NCI-H1092 treated with DMSO at 0.1 percent for 48 hours (cell line): ENCODE measurements at places on chromosomes 7 and 10.

- no peak for DNase-seq
Measured at GRCh38 chr7:32762925-32763293, 128.7 kb downstream of the KBTBD2 start.

DNA sequence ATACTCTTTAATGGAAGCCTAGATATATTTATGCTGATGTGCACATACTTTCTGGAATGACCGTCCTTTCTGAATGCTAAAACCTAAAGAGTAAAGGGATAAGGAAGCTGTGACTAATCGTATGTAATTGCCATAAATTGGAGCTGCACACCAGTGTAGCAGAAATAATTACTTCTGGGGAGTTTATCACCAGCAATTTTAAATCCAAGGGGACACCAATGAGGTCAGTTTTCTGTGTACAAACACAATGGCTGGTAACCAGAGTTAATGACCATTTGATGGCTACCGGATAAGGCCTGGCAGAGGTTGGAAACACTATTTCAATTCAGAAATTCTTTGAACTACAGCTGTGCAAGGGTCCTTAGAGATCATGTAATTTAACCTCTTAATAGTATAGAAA lies 670.1 kb downstream of the REEP3 start:
- DNase-seq: no peak

GRCh38 chr7:34036972-34037792 lies 131.8 kb downstream of the BMPER start:
- DNase-seq: no peak

DNA sequence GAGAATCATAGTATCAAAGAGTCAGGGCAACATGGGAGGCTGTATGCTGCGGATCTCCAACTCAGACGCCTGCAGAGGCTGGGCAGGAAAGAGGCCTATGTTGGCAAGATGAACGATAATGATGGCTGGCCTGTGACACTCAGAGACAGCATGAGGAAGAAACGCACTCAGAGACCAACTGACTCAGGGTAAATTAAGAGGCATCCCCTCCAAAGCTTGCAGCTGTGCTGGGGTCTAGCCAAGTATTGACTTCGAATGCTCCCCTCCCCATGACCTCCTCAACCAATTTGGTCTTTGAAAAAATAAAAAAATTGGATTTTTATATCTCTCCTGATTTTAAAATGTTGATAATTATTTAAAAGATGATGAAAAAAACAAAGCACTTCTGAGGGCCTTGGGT lies 718.9 kb downstream of the GRID1 start:
- no peak for DNase-seq

GRCh38 chr10:9510626-9511025 lies 1456.1 kb downstream of the GATA3 start:
- DNase-seq: no peak

DNA sequence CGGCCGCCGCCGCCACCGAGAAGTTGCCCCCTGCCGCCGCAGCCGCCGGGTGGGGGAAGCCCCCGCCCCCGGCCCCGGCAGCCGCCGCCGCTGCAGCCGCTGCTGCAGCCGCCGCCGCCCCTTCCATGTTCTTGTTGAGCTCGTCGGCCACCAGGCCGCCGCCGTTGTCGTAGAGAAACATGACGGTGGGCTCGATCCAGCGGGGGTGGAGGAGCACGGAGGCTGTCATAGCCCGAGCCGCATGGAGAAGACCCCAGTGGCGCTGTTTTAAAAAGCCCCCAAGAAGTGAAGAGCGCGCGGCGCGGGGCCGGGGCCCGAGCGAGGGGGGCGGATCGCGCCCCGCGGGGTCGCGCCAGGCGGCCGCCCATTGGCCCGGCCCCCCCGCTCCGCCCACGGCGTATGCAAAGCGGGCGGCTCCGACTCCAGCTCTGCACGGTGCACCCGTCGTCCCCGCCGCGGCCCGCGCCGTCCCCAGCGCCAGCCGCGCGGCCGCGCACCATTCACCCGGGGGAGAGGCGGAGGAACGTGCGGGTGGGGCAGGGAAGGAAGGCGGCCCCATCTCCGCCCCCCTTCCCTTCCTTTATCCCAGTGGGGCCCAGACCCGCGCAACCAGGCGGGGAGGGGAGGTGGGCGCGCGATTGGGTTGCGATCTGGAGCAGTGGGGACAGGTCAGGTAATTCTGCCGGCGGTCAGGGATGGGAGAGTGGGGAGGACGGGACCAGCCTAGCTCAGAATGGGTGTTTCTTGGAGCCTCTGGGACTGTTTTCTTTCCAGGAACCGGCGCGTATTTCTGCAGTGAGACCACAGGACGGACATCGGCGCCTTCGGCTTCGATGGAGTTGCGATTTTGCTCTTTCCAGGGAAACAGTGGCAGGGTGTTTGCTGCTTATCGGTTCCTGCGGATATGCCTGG lies at the start of gene HOXA13:
Gene HOXA13 (minus strand): TSS at position 243 of the 912 bp plus-strand sequence. CDS start 14 bp downstream, at position 229.
- DNase-seq: no peak

DNA sequence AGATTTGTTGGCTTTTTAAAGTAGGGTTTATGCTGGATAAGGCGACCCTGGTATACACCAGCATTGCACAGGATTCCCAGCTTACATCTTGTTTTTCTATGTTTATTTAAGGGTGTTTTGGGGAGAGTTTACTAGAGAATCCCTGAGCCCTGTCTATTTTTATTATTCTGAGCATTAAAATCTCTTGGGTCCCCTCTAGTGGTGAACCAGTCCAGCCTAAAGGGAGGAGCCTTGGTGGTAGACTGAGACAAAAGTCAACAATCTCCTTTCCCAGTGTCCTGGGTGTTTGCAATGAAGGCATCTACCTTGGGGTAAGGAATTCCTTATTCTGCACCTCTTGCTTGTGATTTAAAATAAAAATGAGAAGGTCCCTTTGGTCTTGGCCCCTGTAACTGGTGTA lies 38.2 kb downstream of the ANTXRL start:
- no peak for DNase-seq

DNA sequence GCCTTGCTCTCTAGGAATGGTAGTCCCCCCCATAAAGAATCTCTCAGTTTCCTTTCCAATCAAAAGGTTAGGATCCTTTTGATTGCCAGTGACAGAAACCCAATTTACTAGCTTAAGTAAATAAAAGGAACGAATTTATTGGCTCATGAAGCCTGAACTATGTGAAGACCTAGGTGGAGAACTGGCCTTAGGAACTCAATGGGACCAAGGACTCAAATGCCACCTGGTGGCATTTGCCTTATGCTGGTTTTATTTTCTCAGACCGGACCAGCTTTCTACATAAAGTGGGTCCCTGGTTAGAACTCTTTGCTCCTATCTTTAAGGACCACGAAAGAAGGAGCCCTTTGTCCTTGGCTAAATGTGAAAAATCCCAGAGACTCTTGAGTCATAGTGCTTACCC lies 25.4 kb downstream of the CFTR start:
- no peak for DNase-seq

DNA sequence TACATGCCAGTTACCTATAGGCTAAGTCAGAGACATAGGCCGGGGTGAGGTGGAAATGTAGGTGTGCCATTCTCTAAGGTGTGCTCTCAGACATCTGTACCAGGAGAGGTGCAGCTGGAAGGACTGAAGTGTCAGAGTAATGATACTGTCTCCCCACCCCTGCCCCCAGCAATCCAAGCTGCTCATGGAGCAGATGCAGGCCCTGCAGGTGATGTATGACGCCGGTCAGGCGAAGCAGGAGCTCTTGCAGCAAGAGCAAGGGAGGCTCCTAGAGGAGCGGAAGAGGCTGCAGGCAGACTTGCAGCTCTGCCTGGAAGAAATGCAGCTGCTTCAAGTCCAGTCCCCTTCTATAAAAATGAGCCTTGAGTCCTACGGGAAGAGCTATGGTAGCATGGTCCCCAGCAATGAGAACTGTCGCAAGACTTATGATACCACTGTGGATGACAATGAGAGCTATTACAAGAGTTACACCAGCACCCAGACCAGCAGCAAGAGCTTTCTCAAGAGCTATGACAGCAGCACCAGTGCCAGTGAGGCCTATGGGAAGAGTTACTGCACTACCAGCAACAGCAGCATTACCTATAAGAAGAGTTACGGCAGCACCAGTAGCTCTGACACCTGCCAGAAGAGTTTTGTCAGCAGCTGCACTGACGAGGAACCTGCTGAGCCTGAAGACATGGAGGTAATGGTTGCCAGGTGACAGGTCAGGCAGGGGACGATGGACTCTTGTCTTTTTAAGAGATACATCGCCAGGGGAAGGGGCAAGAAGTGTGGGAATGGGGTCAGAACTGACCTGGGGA lies 18.4 kb upstream of the FLNC start:
- peak; percentile 26 for DNase-seq

- no peak for DNase-seq
Measured at GRCh38 chr7:141466151-141466904, 84.9 kb upstream of the AGK start.

- peak; percentile 96 for DNase-seq
Measured at GRCh38 chr7:130154501-130155317, 50.5 kb downstream of the TMEM209 start.

GRCh38 chr10:55374917-55375316 lies 573.9 kb upstream of the PCDH15 start:
- no peak for DNase-seq

GRCh38 chr7:54719425-54719824 lies 39.6 kb downstream of the SEC61G start:
- DNase-seq: no peak

- no peak for DNase-seq
Measured at GRCh38 chr7:45394117-45394708, 180.0 kb upstream of the ADCY1 start.

GRCh38 chr10:132395704-132396493 lies 1.1 kb upstream of the PWWP2B start:
- DNase-seq: no peak
